ENCODE measurements at places on chromosomes 11 and 22.

DNA sequence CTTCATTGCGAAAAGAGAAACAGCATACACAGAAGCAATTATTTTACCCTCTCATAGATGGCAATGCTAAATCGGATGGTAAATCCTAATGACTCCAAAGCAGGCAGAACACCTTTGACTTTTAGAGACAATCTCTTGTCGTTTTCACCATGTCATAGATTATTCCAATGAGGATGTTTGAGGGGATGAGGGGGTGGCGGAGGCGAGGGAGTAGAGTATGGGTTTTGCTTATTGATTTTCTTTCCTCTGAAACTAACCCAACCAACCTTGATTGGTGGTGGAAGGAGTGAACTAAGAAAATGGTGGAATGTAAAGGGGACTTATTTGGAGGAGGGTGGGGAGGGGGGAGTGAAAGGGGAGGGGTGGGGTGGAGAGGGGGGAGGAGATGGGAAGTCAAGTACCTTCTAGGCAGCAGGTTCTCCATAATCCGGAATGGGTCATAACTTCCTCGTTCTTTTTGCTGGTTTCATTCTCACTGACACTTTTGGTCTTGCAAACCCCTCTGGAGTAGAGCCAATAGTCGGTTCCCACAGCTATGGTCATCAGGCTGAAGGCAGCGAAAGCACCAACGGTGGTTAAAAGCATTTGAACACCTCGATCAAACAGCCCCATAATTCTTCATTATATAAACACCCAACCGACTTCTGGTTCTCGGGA, 1.5 kb downstream of the CACNG2 start:
- no peak overlapping the region for H3K4me3 ChIP-seq
- no peaks in the 10 kb centered on the region for H3K36me3 ChIP-seq
- H3K4me1 ChIP-seq: peaks cover 4% of the 10 kb centered on the region
- H3K27ac ChIP-seq: no peak overlapping the region

GRCh38 chr11:28461338-28461737, 353.1 kb downstream of the METTL15 start:
- no peak overlapping the region for H3K4me3 ChIP-seq
- H3K36me3 ChIP-seq: no peaks in the 10 kb centered on the region
- H3K27ac ChIP-seq: no peak overlapping the region

DNA sequence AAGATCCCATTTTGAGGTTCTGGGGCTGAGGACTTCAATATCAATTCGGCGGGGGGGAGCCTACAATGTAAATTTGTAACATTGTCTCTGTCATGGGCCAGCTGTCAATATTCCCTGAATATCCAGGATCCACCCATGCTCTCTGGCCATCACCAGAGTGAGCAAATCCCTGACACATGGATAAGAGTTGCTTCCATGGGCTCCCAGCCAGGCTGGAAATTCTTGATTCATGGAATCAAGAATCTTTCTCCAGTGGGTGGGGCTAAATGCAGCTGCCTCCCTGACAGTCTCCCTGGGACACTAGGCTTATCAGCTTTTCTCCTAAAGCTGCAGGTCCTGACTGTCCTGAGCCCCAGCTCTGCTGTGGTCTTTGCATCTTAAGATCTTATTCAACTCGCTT, 86.9 kb upstream of the IGLL5 start:
- no peak for DNase-seq
- H3K36me3 ChIP-seq: no peaks in the 10 kb centered on the region
- no peak overlapping the region for H3K4me3 ChIP-seq
- H3K27ac ChIP-seq: no peak overlapping the region
- H3K27me3 ChIP-seq: peaks cover 26% of the 10 kb centered on the region
- H3K4me1 ChIP-seq: peaks cover 2% of the 10 kb centered on the region

DNA sequence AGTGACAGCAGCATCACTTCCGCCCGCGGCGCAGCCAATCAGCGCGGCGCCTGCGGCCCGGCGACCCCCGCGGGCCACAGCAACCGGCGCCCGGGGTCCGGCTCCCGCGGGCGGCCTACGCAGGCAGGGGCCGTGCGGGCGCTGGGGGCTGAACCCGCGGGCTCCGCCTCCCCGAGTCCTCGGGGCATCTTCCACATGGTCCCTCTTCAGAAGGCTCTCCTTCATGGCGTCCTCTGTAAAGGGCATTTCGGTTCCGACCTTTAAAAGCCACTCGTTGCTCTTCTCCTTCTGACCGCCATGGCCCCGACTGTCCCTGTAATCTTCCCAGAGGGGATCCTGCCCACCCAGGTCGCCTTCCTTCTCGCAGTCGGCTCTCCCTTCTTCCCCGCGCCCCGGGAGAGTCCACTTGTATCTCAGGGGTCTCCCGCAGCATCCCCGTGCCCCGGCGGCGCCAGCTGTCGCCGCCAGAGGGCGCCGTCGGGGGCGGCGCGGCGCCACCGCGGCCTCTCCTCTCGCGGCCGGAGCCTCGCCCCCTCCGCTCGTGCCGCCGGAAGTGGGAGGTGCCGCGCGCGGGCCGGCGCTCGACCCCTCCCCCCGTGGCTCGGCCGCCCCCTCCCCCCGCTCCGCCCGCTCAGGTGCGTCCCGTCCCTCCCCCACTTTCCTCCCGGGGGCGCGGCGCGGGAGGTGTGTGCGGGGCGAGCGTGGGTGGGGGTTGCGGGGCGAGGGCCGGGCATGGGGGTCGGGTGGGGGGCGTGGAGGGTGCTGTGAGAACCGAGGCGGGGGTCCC, at the start of gene RNF214:
RNF214 (plus strand) TSS at position 580 of the 787 bp plus-strand sequence. CDS start 1,602 bp downstream, outside the sequence.
- H3K27me3 ChIP-seq: no peaks in the 10 kb centered on the region
- peak; percentile 93 for DNase-seq
- H3K27ac ChIP-seq: peak within 1 kb of the TSS; percentile 100
- H3K4me3 ChIP-seq: peak within 1 kb of the TSS; percentile 93

- no peak for DNase-seq
- H3K27me3 ChIP-seq: peaks cover 15% of the 10 kb centered on the region
- H3K4me1 ChIP-seq: no peaks in the 10 kb centered on the region
- H3K4me3 ChIP-seq: no peak overlapping the region
- no peak overlapping the region for H3K27ac ChIP-seq
These were observed 68.9 kb upstream of the CAPRIN1 start for GRCh38 chr11:33982661-33983060.

DNA sequence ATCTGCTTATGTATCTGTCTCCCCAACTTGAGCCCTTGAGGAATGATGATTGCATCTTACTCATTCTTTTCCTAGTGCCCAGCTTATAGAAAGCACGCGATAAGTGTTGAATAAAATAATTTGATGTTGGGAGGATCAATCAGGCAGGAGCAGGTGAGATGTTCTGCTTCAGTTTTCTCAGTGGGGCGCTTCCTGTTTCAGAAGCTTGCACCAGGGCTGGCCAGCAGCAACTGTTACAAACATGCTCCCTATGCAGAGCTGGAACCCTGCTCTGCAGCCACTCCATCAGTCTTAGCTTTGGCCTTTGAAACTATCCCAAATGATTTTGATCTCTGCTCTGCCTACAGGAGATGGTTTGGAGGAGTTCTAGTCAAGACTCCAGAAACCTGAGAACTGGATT, 3.9 kb downstream of the ENDOD1 start:
- H3K4me1 ChIP-seq: peaks cover 68% of the 10 kb centered on the region
- H3K36me3 ChIP-seq: peaks cover 26% of the 10 kb centered on the region
- peak overlapping the region; percentile 47 for H3K4me3 ChIP-seq
- H3K27ac ChIP-seq: peak overlapping the region; percentile 65
- no peaks in the 10 kb centered on the region for H3K27me3 ChIP-seq
- DNase-seq: no peak

DNA sequence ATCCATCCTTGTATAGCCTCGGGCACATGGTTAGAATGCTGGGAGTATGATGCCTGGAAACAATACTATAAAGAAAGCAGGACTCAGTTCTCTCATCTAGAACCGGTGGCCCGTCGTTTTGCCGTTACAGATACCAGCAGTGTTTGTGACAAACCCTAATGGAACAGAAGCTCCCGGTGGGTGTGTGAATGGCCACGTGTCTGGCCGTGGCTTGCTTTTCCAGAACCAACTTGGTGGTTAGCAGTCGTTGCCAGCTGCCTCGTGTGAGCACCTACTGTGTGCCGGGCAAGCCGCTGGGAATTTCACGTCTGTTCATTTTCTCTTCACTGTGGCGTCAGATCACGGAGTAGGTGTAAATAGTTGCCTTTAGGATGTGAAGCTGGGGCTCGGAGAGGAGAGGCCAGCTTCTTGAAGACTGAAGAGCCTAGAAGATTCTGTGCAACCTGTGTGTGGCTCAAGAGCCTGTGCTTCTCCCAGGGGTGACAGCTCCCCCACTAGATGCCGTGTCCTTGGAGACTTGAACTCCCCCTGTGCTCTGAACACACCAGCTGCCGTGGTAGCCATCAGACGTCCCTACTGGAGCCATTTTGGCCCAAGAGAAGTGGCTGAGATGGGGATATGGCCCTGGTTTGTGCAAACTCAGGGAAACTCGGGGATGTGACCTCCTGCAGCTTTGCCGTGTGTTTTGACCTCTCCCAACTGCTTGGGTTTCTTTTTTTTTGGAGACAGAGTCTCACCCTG, 57.5 kb upstream of the PPARA start:
- no peaks in the 10 kb centered on the region for H3K27me3 ChIP-seq
- no peak overlapping the region for H3K4me3 ChIP-seq
- no peak for DNase-seq
- no peaks in the 10 kb centered on the region for H3K4me1 ChIP-seq
